ENCODE measurements at places on chromosomes 7 and 10.

GRCh38 chr7:103690242-103690974, 244.4 kb upstream of the SLC26A5 start:
- no peak for DNase-seq

- DNase-seq: no peak
These were observed 24.4 kb upstream of the C10orf67 start for GRCh38 chr10:23368816-23369640.

GRCh38 chr10:3048119-3049019, 19.0 kb upstream of the PFKP start:
- DNase-seq: peak; percentile 35

GRCh38 chr7:131194070-131194865, 133.4 kb upstream of the MKLN1 start:
- no peak for DNase-seq

- no peak for DNase-seq
These were observed 18.0 kb downstream of the BBIP1 start for GRCh38 chr10:110900983-110901382.

- DNase-seq: peak; percentile 24
These were observed 81.9 kb downstream of the RAMP3 start for GRCh38 chr7:45239486-45239885.

GRCh38 chr10:5832946-5833345, 19.7 kb upstream of the GDI2 start:
- no peak for DNase-seq

DNA sequence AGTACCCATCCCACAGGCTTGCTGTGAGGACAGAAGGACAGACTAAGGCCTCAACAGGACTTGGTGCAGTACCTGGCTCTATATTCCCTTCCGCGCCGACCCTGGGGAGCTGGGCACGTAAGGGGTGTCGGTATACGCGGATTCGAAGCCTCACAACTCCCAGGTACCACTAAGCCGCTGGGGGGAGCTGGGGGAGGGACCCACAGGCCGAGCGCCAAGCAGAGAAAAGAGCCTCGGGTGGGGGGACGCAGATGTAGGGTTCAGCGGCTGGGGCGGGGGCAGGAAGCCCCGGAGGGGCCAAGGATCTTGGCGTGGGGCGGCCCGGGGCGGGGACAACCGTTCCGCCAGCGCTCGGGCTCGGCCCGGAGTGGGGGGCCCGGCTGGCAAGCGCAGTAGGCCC, 126.4 kb upstream of the ZNF746 start:
- no peak for DNase-seq

- peak; percentile 96 for DNase-seq
These were observed at the start of gene INHBA for GRCh38 chr7:41702635-41703371. INHBA (minus strand) TSS chr7:41703090; CDS start chr7:41700374, 2,716 bp downstream.

GRCh38 chr10:132938472-132939339, 3.7 kb downstream of the CFAP46 start:
- no peak for DNase-seq

GRCh38 chr7:2926120-2926895, 82.2 kb upstream of the GNA12 start:
- DNase-seq: no peak

- DNase-seq: peak; percentile 83
These were observed 21.6 kb upstream of the GIMAP8 start for GRCh38 chr7:150428671-150429451.

- no peak for DNase-seq
These were observed 51.3 kb downstream of the PALD1 start for GRCh38 chr10:70529848-70530247.

GRCh38 chr7:131010717-131011431, 276.9 kb upstream of the KLF14 start:
- no peak for DNase-seq

GRCh38 chr10:112330162-112330561, 43.8 kb upstream of the ACSL5 start:
- DNase-seq: no peak

GRCh38 chr10:119335671-119336353, 128.4 kb downstream of the GRK5 start:
- DNase-seq: no peak

DNA sequence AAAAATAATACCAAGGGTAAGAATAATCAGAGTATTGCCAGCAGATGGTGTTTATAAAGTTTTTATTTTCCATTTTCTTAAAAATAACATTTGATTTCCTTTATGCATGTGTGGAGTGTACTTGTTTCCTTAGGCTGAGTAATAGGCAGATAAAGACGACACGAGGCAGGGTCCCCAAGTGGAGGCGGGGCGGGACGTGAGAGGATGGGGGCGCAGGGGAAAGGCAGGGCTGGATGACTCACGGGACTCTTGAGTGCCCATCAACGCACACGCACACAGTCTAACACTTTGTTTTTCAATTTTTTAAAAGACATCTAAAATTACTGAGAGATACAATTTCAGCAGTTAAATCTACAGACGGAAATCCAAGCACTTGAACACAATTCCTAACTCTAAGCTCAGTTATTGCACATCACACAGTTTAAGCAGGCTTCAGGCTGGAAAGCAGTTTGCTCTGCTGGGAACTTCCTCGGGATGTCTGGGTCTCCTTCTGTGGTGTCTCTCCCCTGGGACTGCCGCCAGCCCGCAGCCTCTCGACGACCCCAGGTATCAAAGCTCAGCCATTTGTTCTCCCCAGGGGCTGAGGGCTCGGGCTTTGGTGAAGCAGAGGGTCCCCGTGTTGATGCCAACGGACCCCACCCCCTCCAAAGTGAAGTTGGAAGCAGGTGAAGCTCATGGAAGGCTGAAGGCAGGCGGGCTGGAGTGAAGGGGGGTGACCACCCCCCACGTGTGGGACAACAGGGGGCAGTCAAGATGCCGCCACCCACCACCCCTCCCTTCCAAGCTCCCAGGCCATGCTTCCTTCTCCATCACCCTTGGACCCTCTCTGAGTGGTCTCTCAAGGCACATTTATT, 29.1 kb downstream of the SPOCK2 start:
- DNase-seq: no peak

- no peak for DNase-seq
These were observed 5.3 kb upstream of the POR start for GRCh38 chr7:75909521-75910132.

GRCh38 chr7:80369321-80369720, 142.5 kb downstream of the GNAT3 start:
- DNase-seq: no peak

GRCh38 chr7:33039257-33039902, 23.2 kb downstream of the NT5C3A start:
- DNase-seq: no peak

- DNase-seq: no peak
These were observed 243.0 kb downstream of the PLXDC2 start for GRCh38 chr10:20059084-20059835.

- peak; percentile 1 for DNase-seq
These were observed 27.3 kb downstream of the HYAL4 start for GRCh38 chr7:123871998-123872867.

DNA sequence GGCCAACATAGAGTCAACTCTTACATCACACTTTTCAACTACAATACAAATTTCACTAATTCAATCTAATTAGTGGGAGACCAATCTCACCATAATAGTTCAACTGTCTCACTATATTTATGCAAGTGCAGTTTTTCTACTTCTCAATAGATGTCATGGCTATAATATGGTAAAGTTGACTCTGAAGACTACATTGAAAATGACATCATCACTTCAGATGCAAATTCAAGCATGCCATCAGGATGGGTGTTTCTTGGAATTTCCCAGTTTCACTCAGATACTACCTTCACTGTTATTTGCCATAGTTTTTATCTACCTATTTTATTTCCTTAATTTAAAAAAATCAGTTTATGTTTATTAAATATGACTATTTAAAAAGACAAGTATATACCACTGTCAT, 67.1 kb downstream of the ABLIM1 start:
- DNase-seq: no peak

GRCh38 chr7:121373177-121373576, 22.9 kb downstream of the FAM3C start:
- DNase-seq: no peak

All from AG09309 (cell line).